Right kidney (tissue), 9 donors: ENCODE measurements at places on chromosomes 16 and 17.

DNA sequence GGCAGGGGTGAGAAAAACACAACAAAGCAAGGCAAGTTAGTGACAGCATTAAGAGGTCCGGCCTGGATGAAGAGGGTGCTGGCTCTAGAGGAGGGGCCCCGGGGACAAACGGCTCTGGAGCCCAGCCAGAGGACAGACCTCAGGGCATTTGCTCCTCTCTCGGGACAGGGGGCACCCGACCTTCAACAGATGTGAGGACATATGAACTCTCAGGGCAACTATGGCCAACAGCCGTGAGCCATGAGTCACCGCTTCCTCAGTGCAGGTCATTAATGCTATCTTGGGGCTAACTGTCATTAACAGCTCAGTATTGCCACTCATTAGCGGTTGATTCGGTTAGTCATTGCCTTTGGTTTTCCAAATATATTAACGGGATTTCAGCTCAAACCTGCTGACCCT is 9.7 kb upstream of the ARL5C start:
- no peak for DNase-seq

GRCh38 chr17:34714475-34715410 is 135.4 kb downstream of the TMEM132E start:
- no peak for DNase-seq

DNA sequence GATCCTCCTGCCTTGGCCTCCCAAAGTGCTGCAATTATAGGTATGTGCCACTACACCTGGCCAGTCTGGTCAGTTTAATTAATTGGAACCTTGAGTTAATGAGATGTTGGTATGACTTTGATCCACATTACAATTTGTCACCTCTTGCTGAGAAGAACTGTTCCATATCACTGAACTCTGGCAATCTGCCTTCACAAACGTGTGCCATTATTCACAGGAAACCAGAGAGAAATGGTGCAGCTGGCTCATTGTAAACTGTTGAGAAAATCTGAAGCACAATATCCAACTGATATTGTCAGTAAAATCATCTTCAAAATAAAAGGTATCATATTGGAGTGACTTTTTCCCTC is 39.3 kb upstream of the YPEL2 start:
- no peak for DNase-seq

- DNase-seq, result peak; percentile 89
These were observed 7.9 kb downstream of the KDM6B start for GRCh38 chr17:7841915-7842379.

GRCh38 chr17:10777890-10778289 is 26.0 kb downstream of the TMEM238L start:
- DNase-seq, result no peak

GRCh38 chr16:4465977-4466779 is 8.2 kb downstream of the NMRAL1 start:
- DNase-seq, result no peak
